ENCODE measurements at places on chromosomes 3 and 15.

DNA sequence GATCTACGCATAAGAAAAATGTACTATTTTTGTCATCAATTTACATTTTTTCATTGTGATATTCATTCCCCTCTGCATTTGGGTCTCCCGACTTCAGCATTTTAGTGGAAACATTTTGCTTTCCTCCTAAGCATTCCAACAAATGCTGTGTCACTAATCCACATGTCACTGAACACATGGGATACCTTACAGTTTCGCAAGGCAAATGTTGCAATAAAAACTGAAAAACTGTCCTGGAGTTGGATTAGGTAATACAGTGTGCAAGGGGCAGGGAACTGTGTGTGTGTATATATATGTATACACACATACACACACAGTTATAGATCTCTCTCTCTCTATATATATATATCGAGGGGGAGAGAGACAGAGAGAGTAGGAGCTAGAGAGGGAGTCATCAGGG, 632.2 kb downstream of the MAGI1 start:
- no peaks in the 10 kb centered on the region for H3K27me3 ChIP-seq
- no peaks in the 10 kb centered on the region for H3K36me3 ChIP-seq
- H3K4me3 ChIP-seq: no peak overlapping the region

GRCh38 chr15:50911001-50911400, 2.5 kb downstream of the AP4E1 start:
- H3K27ac ChIP-seq: no peak overlapping the region
- H3K4me3 ChIP-seq: no peak overlapping the region
- no peaks in the 10 kb centered on the region for H3K27me3 ChIP-seq
- H3K4me1 ChIP-seq: peaks cover 18% of the 10 kb centered on the region

- H3K27ac ChIP-seq: no peak overlapping the region
- no peak overlapping the region for H3K4me3 ChIP-seq
- no peaks in the 10 kb centered on the region for H3K27me3 ChIP-seq
- peaks cover 41% of the 10 kb centered on the region for H3K36me3 ChIP-seq
- peaks cover 36% of the 10 kb centered on the region for H3K4me1 ChIP-seq
Measured at GRCh38 chr15:64343841-64344240, 12.1 kb downstream of the CSNK1G1 start.

DNA sequence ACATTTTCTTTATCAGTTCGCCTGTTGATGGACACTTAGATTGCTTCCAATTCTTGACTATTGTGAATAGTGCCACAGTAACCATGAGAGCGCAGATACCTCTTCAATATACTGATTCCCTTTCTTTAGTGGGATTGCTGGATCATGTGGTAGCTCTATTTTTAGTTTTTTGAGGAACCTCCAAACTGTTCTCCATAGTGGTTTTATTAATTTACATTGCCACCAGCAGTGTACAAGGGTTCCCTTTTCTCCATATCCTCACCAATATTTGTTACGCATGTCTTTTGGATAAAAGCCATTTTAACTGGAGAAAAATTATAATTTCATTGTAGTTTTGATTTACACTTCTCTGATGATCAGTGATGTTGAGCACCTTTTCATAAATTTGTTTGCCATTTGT, 59.3 kb downstream of the RASA2 start:
- H3K27me3 ChIP-seq: no peaks in the 10 kb centered on the region
- H3K4me1 ChIP-seq: peaks cover 42% of the 10 kb centered on the region
- no peak overlapping the region for H3K27ac ChIP-seq

DNA sequence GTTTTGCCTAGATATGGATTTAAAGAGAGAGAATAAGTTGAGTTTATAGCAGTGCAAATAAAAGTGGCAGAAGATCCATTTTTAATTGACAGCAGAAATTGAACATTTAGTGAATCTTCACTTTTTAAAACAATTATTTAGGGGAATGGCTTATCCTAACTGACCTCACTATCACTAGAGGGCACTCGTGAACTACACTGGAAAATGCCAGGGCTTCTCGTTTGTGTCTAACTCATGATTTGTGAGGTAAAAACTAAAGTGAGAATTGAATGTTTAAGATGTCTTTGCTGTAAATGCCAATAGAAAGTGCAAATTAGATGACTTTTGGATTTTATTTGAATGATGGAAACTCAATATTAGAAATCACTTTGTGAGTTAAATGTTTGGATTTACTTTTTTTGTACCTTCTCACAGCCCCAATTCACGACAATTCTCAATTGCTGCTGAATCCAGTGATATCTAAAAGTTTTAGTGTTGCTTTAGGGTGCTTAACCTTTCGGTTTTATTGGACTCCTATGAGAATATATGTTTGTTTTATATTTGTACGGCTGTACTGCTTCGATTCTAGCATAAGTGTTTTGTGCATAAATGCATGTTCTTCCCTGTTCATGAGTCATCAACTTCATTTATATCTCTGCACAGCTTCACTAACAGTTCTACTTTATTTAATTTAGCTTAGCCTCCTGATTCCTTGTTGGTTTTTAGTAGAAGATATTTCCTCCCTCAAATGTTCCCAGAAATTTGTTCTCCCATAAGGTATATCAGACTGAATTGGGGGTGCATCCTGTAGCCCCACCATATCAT, 462.1 kb downstream of the MFSD1 start:
- H3K27me3 ChIP-seq: peaks cover 3% of the 10 kb centered on the region
- H3K4me1 ChIP-seq: peaks cover 6% of the 10 kb centered on the region
- no peak overlapping the region for H3K27ac ChIP-seq
- no peak for DNase-seq
- no peak overlapping the region for H3K4me3 ChIP-seq
